ENCODE measurements at places on chromosomes 12 and 14. TPM values are rescaled to one million over a fixed set of nuclear protein-coding genes. Genes with fewer than 3 reads are reported as not detected.

GRCh38 chr14:75333606-75334548 is 55.2 kb downstream of the FOS start:
- no peak for DNase-seq

Gene USP44
- total RNA-seq: 20.0 TPM

Gene AKAP3
- 3.5 TPM for total RNA-seq

Gene SMCO2
- not detected for total RNA-seq

DNA sequence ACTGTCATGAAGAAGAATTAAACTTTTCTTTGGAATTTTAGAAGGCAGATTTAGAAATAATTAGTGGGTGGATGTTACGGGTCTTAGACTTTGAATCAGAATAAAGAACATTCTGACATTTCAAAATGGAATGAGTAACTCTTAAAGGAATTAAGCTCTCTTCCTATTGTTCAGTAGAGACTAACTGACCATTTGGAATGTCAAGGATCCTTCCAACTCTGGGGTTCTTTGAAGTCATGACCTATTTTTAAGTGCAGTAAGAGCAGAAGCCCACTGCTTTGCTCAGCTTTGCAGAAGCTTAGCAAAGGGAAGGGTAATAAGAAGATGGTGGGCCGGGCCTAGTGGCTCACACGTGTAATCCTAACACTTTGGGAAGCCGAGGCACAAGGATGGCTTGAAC is 4.0 kb downstream of the CHURC1 start:
- no peak for DNase-seq

DNA sequence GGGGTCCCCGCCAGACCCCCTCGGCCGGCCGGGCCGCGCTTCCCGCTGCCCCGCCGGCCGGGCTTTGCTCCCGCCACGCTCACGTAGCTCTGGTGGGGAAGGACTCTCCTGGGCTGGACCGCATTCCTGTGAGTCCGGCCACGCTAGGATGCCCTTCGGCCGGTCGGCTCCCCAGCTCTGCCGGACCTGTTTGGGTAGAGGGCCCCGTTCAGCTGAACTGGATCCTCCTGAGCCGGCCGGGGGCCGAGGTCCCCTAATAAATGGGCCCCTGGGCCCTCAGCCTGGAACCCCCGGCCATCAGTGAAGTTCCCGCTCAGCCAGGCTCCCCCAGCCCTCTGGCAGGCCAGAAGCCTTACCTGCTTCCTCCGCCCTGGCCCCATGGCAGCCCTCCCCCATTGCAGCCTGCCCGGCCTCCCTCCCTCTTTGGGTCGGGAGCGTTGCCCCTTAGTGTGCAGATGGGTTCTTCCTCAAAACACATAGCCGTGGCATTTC is 593 bp downstream of the UNC119B start:
- no peak for DNase-seq

DNA sequence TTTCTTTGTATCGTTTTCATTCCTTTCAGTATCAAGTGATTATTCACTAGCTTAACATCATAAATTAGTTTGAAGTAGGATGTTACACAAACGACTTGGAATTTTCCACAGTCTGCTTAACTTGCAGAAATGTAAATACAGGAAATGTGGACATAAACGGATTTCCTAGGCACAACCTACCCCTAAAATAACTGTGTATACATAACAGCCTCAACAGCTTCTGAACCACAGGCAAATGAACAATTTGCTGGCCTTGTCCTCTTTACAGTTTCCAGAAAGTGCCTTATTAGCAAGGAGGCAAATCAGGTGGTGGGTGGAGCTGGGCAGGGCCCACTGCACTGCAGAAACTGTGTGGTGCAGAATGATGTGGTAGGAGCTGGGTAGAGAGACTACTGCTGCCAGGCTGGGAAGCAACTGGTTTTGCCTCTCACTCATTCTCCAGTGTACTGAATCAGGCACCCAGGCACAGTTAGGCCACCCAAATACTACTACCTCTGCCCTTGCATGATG is 14.1 kb downstream of the DRAM1 start:
- DNase-seq: no peak

Gene SERPINA10
- total RNA-seq: not detected

Gene OLR1
- total RNA-seq: not detected

Gene CATSPERB
- total RNA-seq: not detected

Gene MYBPC1
- total RNA-seq: 0.20 TPM

Gene AQP6
- total RNA-seq: 0.21 TPM

GRCh38 chr14:103204852-103205540 is 81.7 kb downstream of the TNFAIP2 start:
- DNase-seq: no peak

Gene OR4K5
- not detected for total RNA-seq

Gene TMEM233
- not detected for total RNA-seq

Gene RDH16
- 0.44 TPM for total RNA-seq

Gene MEG3
- total RNA-seq: 1.0 TPM

DNA sequence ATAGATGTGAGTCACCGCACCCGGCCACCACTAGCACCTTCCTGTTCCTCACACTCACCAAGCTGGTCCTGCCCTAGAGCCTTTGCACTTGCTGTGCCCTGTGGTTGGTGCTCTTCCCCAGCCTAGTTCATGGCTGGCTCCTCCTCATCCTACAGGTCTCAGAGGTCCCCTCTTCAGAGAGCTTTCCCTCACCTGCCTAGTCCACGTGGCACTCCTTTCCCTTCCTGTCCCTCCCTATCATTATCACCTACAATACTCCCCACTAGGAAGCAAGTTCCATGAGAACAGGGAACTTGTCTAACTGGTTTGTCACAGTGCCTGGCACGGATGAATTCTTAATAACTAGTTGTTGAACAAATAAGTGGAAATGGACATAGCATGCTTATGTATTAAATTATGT is 24.0 kb upstream of the TMED10 start:
- DNase-seq: no peak

DNA sequence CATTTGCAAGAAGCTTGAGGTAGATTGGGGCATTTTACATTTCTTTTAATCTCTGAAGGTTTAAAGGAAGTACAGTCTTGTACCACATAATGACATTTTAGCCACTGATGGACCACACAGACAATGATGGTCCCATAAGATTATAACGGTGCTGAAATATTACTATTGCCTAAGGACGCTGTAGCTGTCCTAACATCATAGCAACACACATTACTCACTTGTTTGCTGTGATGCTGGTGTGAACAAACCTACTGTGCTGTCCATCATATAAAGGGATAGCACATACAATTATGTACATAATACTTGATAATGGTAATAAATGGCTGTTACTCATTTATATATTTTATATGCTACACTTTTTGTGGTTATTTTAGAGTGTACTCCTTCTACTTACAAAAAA is 127.1 kb upstream of the CPNE8 start:
- DNase-seq: no peak

GRCh38 chr12:83181074-83181473 is 494.4 kb downstream of the TMTC2 start:
- DNase-seq: no peak

- peak; percentile 47 for DNase-seq
Observed at GRCh38 chr14:102316338-102316742, 3.2 kb upstream of the ZNF839 start.

- no peak for DNase-seq
Observed at GRCh38 chr12:40013292-40013691, 92.6 kb downstream of the SLC2A13 start.

GRCh38 chr14:57493467-57494181 is at the start of gene CCDC198:
Gene CCDC198, minus strand, starts transcription at chr14:57493857. Its CDS starts 142 bp downstream, at chr14:57493715.
- DNase-seq: no peak

DNA sequence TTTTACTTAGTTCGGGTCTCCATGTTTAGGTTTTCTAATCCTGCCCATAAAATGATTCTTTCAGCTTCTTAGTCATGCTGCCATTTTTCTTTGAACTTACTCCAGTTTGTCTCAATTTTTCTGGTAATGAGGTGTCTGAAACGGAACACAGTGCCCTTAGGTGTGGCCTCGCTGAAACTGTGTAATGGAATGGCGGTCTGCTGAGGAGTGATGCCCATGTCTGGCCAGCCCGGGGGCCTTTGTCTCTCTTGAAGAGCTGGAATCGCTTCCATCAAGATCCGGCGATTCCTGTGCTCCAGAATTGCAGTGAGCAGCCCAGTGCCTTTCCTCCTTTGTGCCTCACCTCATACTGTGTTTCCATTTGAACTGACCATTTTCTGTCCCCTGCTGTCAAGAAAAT is 112.5 kb downstream of the FBXL14 start:
- DNase-seq: no peak

Gene RILPL2
- 1.9 TPM for total RNA-seq

- DNase-seq: no peak
Observed at GRCh38 chr14:41549821-41550607, 56.7 kb upstream of the LRFN5 start.

- no peak for DNase-seq
Observed at GRCh38 chr14:42023452-42023851, 416.8 kb downstream of the LRFN5 start.

GRCh38 chr14:75673345-75674035 is 12.4 kb downstream of the TTLL5 start:
- no peak for DNase-seq

DNA sequence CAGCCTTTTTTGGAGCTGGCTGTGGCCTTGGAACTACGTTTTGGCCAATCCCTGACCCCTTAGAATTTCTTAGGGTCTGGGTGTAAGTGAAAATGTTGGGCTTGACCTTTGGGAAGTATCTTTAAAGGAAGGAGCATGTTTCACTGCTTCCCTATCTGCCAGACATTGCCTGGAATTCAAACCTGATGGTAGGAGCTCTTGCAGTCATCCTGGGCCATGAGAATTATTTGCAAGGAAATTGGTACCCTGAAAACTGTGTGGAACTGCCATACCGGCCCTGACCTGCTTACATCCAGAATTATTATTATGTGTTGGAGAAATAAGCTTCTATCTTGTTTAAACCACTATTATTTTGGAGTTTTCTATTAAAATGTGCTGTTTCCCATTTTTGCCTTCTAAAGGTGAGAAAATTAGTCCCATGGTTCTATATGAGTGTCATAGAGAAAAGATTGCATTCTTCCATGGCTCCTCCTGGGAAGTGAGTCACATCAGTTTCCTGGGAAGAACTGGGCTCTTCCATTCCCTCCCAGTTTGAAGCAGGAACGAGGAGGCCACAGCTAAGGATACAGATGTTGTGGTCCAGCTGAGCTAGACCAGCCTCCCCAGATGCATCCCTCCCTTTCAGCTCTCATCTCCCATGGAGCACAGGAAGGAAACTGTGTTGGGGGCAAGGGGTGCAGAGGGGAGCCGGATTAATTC is 9.5 kb upstream of the PGF start:
- DNase-seq: no peak

GRCh38 chr14:104091061-104091926 is 5.8 kb downstream of the ASPG start:
- DNase-seq: no peak

GRCh38 chr14:61418746-61419145 is 97.4 kb downstream of the PRKCH start:
- DNase-seq: no peak
